Suprapubic skin (tissue), 4 donors: ENCODE measurements at places on chromosomes 1 and 21. TPM values are rescaled to one million over a fixed set of nuclear protein-coding genes. Genes with fewer than 3 reads are reported as not detected.

TNNI3K gene
- not detected for total RNA-seq

PTPRU gene
- 46.7 TPM for total RNA-seq

FUCA1 gene
- 15.2 TPM for total RNA-seq

SEMA4A gene
- 53.5 TPM for total RNA-seq

SAMD13 gene
- total RNA-seq, result 1.9 TPM

BMP8A gene
- not detected for total RNA-seq

SLAMF1 gene
- total RNA-seq, result not detected

KRTAP7-1 gene
- total RNA-seq, result 9.4 TPM

HHAT gene
- 8.4 TPM for total RNA-seq

GRCh38 chr1:46815133-46815532 lies 16.3 kb downstream of the CYP4B1 start:
- no peak for DNase-seq

- DNase-seq, result no peak
Measured at GRCh38 chr1:238628110-238628509, 737.4 kb upstream of the ZP4 start.

DNA sequence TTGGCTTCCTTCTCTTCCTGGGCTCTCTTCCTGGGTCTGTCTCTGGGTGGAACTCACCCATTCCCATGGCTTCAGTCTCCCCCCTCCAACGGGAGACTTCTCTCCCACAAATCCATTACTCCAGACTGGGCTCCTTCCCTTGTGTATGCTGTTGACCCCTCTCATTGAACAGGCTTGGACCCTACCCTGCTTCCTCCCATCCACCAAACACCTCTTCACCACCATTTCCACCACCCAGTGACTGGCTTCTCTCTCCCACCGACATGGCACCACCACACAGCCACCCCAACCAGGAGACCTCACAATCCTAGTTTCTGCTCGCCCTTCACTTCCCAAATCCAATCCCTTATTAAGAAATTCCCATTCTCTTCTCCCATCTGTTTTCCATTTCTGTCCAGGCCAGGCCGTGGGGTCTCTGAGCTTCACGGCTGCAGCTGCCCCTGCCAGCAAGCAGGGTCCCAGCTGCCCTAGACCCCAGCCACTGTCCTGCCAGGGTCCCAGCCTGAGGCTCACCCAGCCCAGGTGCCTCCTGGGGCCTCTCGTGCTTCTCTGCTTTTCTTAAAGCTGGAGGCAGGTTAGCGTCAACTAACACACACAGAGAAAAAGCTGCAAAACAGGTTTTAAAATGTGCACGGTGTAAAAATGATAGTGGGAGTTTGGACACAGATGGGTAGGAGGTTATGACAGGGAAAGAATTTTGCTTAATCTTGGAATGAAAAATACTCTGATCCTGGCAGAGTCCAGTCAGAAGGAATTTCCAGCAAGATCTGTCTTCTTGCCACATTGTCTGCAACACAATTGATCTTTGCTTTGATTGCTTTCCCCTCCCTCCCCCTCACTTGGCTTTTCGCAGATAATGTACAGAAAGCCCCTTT lies 383.8 kb upstream of the VAMP3 start:
- DNase-seq, result peak; percentile 26

- no peak for DNase-seq
Measured at GRCh38 chr1:232891656-232892317, 58.6 kb upstream of the NTPCR start.

- no peak for DNase-seq
Measured at GRCh38 chr1:160733898-160734297, 5.1 kb upstream of the SLAMF7 start.

DNA sequence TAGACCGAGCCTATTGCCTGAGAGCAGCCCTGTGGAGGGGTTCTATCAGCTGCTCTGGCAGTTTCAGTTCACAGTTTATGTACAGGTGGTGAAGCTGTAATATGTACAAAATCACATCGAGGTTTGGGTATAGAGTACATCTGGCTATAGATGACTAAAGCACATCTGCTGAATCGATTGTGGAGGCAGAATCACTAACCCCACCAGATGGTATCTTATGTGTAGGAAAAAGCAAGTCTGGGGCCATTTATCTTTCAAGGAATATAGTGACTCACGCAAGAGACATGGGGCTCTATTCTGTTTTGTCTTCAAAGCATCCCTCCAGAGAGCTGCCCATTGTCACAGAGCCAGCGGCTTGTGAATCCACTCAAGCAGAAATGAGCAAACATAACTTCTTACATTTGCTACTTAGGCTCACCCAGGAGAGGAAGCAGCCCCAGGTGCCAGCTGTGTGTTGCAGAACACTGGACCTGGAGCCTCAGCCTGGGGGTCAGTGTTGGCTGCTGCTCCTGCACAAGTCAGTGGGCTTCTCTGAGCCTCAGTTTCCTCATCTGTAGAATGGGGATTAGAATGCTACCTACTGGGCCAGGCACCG lies 21.3 kb downstream of the MIIP start:
- no peak for DNase-seq

DNA sequence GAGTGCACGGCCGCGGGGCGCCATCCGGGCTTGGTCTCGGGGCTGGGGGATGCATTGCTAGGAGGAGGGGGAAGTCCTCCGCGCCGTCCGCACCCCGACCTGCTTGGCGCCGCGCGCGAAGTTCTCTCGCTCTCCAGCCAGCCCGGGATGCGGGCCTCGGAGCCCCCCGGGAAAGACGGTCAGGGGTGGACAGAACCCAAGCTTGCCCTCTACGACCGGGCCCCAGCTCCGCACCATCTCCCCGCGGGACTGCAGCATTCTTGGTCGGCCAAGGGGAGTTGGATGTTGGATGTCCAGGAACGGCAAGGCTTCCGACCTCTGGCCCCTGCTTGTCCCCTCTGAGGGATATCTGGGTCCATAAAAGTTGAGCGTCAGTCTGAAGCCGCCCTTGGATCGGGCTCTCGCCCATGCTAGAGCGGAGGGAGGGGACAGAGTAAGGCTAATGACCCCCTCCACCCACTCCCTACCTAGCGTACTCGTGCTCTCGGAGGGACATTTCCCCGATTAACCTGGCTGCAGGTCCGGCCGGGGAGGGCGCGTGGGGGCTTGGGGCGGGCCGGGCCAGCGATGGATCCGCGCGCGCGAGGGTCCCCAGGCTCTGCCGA lies 522 bp downstream of the DISP3 start:
- DNase-seq, result no peak

DNA sequence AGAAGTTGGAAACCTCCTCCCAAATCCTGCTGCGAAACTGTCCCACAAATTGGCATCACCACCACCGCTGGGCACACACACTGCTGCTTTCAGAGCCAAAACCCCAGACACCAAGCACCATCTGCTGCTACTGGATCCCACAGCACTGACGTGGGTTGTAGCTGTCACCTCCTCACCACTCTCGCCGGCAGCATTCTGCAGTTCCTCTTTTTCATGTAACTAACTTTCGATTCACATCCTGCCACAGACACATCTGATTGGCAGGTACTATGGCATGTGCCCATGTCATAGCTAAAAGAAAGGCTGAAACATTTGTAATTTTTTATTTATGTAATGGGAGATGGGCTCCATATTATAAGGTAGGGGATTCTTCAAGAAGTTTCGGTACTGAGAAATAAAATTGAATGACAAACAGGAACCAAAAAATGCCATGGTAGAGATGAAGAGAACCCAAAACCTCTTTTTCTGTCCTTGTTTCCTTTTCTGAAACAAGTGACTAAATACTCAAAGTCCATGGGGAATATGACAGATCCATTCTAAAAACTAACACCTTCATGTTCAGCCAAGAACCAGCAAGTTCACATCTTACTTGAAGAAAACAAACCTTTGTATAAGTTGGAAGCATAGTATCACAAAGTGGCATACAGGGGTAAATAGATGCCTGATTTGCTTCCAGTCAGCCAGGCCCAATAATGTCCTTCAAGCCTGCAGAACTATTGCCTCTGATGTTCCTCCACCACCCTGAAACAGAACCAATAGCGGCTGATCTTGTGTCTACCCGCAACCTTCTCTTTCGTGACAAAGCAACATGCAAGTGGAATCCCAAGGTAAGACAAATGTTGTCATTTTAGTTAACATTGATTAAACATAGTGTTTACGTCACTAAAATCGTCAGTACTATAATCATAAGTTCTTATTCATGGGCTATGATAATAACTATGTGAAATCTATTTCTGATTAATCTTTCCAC lies 26.6 kb upstream of the RGS13 start:
- DNase-seq, result peak; percentile 79

GRCh38 chr1:2513939-2514652 lies 12.3 kb downstream of the PANK4 start:
- DNase-seq, result no peak

- no peak for DNase-seq
Measured at GRCh38 chr1:89200663-89201062, 1.9 kb upstream of the GBP4 start.

GRCh38 chr1:63322114-63322943 lies at the start of gene FOXD3:
FOXD3 (plus strand) TSS chr1:63322567; CDS start chr1:63323059, 492 bp downstream.
- DNase-seq, result peak; percentile 71

- no peak for DNase-seq
Measured at GRCh38 chr1:27153549-27153886, 1.4 kb downstream of the SLC9A1 start.

DNA sequence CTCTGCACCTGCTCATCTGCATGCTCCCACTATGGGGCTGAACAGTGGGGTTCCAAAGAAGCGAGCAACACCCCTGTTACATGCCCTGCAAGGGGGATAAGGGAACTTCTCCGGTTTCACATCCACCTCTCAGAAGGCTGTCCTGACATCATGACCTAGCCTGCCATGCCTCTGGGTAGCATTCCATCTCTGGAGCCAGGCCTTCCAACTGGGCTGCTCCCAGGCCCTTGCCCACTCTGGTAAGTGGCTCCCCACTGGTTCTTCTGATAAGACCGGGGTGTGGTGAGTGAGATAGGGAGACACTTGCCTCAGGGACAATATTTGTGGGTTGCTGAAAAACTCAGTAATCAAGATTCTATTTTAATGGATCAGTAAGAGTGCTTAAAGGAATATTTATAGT lies 57.8 kb downstream of the KCNJ15 start:
- DNase-seq, result no peak

DNA sequence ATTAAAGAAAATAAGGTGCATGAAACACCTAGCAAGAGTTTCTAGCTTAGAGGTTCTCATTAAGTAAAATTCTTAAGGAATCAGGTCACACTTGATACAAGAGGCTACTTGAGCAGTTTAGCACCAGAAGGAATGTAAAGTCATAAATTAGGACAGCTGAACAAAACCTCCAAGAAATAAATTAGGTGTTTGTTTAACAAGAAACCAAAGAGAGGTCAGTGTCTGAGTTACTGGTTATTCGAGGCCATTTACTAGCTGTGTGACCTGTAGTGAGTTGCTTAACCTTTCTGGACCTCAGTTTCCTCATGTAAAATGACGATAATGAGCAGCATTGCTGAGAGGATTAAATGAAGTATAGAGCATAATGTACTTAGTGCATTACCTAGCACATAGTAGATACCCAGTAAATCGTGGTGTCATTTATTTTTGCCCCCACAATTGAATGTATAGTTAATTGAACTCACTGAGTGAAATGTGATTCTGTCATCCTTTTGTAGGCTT lies 908 bp upstream of the ELK4 start:
- DNase-seq, result no peak

DNA sequence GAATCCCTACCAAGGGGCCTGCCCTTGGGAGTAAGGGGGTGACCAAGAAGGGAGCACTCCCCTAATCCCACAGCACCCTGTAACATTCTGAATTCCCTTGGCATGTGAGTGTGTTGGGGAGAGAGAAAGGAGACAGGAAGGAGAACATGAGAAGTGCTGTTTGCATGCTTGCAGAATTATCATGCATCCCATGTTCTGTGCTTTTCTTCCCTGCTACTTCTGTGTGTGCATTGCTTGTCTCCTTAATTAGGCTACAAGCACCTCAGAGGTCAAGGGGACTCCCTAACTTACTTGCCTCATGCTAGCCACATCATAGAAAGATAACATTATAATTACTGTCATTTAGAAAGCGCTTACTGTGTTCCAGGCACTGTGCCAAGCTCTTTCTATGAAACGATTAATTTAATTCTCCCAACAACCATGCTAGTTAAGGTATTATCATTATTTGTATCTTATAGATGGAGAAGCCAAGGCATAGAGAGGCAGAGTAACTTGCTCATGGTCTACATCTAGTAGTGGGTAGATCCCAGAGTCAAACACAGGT lies 11.1 kb downstream of the NOS1AP start:
- no peak for DNase-seq

GRCh38 chr1:181981821-181982220 lies 79.7 kb downstream of the ZNF648 start:
- DNase-seq, result no peak

- DNase-seq, result no peak
Measured at GRCh38 chr1:36988741-36989193, 45.5 kb downstream of the GRIK3 start.

DNA sequence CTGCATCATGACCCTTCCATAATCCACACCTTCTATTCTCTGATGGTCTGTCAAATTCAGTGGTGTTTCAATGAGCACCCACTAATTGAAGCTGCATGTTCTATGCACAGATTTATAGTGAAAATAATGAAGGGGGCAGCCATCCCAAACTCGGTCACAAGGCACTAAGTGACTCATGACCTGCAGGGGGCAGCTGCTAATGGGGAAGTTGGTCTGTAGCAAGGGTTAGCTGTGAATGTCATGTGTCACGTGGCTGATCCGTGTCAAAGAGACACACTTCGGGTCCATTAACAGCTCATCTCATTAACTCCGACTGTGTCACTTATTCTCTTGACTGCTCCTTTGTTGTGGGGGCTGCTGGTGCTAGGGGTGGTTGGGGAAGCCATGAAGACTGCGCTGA lies 306.6 kb downstream of the PCP4 start:
- DNase-seq, result no peak

DNA sequence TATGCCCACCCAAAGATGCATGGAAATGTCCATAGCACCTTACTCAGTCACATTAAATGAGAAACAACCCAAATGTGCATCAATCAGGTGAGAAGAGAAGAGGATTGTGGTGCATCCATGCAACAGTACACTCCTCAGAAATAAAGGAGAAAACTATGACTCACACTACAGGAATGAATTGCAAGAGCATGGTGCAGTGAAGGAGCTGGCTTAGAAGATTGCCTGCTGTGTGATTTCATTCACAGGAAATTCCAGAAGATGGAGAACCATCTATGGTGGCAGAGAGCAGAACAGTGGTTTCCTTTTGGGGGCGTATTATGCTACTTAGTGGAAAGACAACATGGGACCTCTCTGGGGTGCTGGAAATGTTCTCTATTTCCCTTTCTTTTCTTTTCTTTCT lies 278.6 kb upstream of the AJAP1 start:
- DNase-seq, result no peak

- no peak for DNase-seq
Measured at GRCh38 chr1:78840453-78841271, 165.9 kb downstream of the ADGRL4 start.

- no peak for DNase-seq
Measured at GRCh38 chr1:211975152-211975941, 60.0 kb downstream of the INTS7 start.

- DNase-seq, result no peak
Measured at GRCh38 chr1:224852901-224853568, 76.4 kb upstream of the DNAH14 start.

DNA sequence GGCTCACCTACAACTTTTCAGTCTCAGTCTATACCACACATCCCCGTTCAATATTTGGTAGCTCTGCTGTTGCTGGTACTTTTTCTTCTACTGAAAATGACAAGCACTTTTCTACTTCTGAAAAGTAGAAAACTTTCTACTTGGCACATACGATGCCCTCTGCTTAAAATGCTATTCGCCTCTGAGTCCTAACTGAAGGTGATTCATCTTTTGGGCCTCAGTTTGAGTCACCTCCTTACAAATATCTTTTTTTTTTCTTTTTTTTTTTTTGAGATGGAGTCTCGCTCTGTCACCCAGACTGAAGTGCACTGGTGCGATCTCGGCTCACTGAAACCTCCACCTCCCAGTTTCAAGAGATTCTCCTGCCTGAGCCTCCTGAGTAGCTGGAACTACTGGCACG lies 136.0 kb upstream of the CYYR1 start:
- DNase-seq, result no peak
